Effector CD4-positive, alpha-beta T cell (primary cell): ENCODE measurements at places on chromosomes 11 and 22.

GRCh38 chr11:58059007-58059350, 28.2 kb downstream of the OR6Q1 start:
- no peak for DNase-seq

DNA sequence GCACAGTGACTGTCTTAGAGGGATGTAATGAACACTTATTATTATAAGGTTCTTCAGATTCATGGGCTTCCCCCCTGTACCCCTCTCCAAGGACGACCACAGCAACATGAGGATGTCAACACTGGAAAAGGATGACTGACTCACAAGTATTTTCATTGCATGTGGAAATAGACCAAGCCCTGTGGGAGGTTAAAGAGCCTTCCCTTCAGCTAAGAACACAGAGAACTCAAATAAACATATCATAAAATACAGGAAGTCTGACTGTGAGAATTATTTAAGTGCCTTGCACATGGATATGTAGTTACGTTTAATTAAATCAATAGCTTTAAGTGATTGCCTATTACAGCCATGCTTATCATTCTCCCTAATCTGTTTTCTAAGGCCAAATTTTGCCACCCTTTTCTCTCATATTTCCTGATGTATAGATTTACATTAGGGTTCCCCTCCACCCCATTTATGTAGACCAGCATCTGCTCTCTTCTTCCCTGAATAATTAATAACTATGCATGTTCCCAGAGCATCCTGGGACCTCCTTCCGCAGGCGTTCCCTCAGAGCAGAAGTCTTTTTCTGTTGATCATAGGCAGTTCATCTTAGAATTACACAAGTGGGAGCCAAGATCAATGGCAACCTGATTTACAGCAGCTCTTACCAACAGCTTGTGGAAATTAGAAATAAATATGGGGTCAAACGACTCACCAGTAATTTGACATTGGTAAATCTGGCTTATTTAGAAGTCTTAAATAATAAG, 226.9 kb downstream of the OPCML start:
- no peak for DNase-seq

DNA sequence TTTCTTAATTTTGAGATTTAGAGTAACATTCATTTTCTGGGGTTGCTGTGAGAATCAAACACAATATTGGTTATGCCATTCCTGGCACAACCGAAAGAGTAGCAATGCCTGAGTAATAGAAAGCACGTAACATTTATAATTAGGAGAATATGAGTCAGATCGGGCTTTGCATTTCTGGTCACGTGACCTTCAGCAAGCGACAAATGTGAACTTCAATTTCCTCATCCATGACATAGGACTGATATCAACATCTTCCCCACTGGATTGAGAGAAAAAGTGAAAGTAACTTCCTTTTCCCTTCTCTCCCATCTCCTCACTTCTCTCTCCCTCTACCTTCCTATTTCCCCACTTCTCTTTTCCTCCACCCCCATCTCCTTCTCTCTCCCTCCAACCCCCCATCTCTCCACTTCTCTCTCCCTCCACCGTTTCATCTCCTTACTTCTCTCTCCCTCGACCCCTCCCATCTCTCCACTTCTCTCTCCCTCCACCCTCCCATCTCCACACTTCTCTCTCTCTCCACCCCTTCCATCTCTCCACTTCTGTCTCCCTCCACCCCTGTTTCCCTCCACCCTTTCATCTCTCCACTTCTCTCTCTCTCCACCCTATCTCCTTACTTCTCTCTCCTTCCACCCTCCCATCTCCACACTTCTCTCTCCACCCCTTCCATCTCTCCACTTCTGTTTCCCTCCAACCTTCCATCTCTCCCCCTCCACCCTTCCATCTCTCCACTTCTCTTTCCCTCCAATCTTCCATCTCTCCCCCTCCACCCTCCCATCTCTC, 33.5 kb upstream of the CAT start:
- no peak for DNase-seq

DNA sequence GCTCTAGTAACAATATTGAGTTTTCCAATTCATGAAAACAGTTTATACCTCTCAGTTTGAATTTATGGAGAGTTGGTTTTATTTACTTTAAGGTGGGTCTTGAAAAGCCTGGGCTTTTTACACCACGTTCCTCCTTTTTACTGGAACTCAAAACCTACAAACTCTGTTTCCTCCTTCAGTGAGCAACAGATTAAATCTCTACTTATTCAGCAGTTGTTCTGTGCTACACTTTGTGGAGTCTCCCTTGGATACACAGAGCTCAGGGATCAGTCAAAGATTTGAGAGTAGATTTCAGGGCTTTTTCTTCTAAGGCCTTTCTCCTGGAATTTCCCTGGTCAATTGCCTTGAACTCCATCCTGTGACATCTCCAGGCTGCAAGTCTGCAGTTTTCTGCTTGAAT, 3.5 kb downstream of the NXPE1 start:
- DNase-seq, result no peak

DNA sequence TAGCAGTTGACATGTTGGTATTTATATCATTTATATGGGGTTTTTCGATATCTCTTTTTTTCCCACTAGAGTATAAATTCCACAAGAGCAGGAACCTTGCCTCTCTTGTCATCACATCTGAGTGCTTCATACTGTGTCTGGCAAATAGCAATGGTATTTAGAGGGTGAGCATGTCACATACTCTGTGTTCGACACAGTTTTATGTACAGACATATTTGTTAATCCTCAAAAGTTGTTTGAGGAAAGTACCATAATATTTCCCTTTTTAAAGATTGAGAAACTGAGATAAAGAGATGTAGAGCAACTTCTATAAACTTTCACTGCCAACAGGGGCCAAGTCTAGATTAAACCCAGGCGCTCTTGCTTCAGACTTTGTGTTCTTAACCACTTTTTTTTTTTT, 324.6 kb upstream of the PDGFD start:
- DNase-seq, result no peak
